ENCODE measurements at places on chromosomes 12 and 14.

DNA sequence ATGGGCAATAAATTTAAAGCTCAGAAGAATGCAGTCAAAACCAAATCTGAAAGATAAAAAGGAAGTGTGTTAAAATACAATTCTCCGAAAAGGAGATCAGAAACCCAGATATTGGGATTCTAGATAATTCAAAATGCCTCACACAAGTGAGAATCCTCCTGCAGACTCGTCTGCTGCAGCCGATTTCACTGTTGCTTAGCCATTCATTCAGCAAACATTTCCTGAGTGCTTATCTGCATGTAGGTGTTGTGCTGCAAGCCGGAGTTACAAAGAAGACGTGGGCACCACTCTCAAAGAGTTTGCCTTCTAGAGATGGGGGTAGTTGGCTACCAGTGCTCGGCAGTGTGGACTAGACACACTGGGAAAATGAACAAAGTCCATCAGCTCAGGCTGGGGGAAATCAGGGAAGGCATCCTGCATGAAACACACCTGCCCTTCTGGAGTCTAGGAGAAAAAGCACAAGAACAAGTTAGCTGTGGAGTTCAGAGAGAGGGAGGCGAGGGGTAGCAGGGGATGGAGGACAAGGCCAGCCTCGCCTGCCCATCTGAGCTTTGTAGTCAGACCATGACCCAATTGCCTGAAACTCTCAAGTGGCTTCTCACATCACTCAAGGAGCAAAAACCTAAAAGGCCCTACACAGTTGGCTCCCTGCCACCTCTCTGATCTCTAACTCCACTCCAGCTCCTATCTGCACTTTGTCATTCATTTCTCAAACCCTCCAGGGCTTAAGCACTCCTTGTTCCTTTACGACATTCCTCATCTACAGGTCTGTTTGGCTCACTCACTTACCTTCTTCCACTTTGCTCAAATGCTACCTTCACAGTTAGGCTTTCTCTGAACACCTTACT lies 310.0 kb upstream of the DDHD1 start:
- DNase-seq = no peak

DNA sequence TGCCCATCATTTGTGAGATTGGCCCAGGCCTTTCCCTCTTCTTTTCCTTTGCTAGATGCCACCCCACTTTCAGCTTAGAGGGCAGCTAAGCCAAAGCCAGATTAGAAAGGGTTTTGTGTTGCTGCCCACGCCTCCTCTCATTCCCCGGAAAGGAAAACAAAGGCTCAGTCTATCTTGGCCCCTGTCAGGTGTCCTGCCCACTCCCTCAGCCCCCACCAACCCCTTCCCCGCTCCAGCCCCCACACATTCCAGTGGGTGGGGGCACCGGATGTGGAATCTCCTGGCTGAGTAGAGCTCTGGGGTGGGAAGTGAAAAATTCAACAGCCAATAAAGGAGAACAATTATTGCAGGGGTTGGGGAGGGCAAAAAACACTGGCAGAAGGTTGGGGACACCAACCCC lies 2.2 kb downstream of the BLOC1S1 start:
- DNase-seq = no peak

DNA sequence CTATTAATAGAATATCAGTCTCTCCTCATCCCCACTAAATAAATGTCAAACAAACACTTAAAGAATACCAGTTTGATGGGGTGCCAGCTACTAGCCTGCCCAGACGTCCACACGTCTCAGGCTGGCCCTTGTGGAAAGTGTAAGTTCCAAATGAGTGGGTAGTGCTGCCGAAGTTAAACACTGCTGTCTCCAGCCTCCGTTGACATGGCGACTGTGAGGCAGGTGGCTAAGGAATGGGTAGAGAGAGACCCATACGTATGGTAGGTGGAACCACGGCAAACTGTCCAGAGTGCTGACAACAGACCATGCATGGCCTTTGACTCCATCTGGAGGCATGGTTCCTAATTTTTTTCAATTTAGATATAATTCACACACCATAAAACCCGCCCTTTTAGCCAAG lies 37.9 kb downstream of the PITPNM2 start:
- DNase-seq = peak; percentile 23

GRCh38 chr14:75023108-75023507 lies 20.4 kb downstream of the EIF2B2 start:
- no peak for DNase-seq

- DNase-seq = no peak
These were observed 10.0 kb downstream of the SLC6A13 start for GRCh38 chr12:252636-253035.

GRCh38 chr14:93232159-93232558 lies 25.1 kb downstream of the UBR7 start:
- no peak for DNase-seq

- DNase-seq = no peak
These were observed 1231.0 kb downstream of the VRK1 start for GRCh38 chr14:98028162-98028561.

GRCh38 chr14:101104485-101104884 lies 201.0 kb upstream of the RTL1 start:
- DNase-seq = no peak

Data from NCI-H526 treated with DMSO at 0.1 percent for 48 hours (cell line).